Lower lobe of right lung (tissue), 2 donors: ENCODE measurements at places on chromosomes 1 and 21. TPM values are rescaled to one million over a fixed set of nuclear protein-coding genes. Genes with fewer than 3 reads are reported as not detected.

DNA sequence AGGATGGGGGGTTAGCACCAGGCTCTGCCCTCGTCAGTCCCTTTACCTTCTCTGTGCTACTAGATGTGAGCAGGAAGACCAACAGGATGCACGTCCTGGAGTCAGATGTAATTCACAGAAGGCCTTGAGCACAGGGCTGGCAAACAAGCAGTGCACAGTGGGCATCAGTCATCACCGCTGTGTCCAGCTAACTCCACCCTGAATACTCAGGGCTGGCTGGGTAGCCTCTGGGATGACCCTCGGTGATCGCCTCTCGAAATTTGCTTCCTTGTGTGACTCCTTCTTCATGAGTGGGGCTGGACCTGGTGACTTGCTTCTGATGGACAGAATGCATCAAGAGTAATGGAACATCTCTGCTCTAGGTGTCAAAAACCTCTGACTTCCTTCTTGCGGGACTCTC lies 92.2 kb upstream of the TMPRSS2 start:
- peaks cover 19% of the 10 kb centered on the region for H3K4me1 ChIP-seq
- no peak for DNase-seq
- no peaks in the 10 kb centered on the region for H3K27me3 ChIP-seq
- no peak overlapping the region for H3K4me3 ChIP-seq

- H3K4me1 ChIP-seq = peaks cover 100% of the 10 kb centered on the region
- peaks cover under 1% of the 10 kb centered on the region for H3K36me3 ChIP-seq
- H3K4me3 ChIP-seq = peak overlapping the region; percentile 46
- H3K27ac ChIP-seq = peak overlapping the region; percentile 99
Measured at GRCh38 chr1:156122519-156123355, 8.2 kb downstream of the LMNA start.

GRCh38 chr1:67103548-67103947 lies 31.2 kb downstream of the C1orf141 start:
- no peak for DNase-seq
- H3K27ac ChIP-seq = no peak overlapping the region
- H3K4me1 ChIP-seq = no peaks in the 10 kb centered on the region
- no peak overlapping the region for H3K4me3 ChIP-seq

GRCh38 chr1:183739741-183740271 lies 65.1 kb upstream of the RGL1 start:
- H3K4me1 ChIP-seq = peaks cover 11% of the 10 kb centered on the region
- no peak for DNase-seq
- no peak overlapping the region for H3K4me3 ChIP-seq
- H3K27me3 ChIP-seq = no peaks in the 10 kb centered on the region
- H3K27ac ChIP-seq = peak overlapping the region; percentile 37
- H3K36me3 ChIP-seq = no peaks in the 10 kb centered on the region

GRCh38 chr1:6858596-6858995 lies 73.3 kb downstream of the CAMTA1 start:
- H3K4me1 ChIP-seq = peaks cover 12% of the 10 kb centered on the region
- no peaks in the 10 kb centered on the region for H3K36me3 ChIP-seq
- H3K27me3 ChIP-seq = no peaks in the 10 kb centered on the region
- H3K4me3 ChIP-seq = no peak overlapping the region
- no peak for DNase-seq

- peak overlapping the region; percentile 27 for H3K4me3 ChIP-seq
- H3K36me3 ChIP-seq = no peaks in the 10 kb centered on the region
- H3K27ac ChIP-seq = peak overlapping the region; percentile 75
- peak; percentile 82 for DNase-seq
- no peaks in the 10 kb centered on the region for H3K27me3 ChIP-seq
Measured at GRCh38 chr1:201450721-201451291, 18.2 kb downstream of the PHLDA3 start.

- no peak overlapping the region for H3K4me3 ChIP-seq
- H3K27me3 ChIP-seq = peaks cover 5% of the 10 kb centered on the region
- H3K27ac ChIP-seq = no peak overlapping the region
Measured at GRCh38 chr1:209398313-209398991, 185.1 kb upstream of the CAMK1G start.

Gene SIK1
- total RNA-seq = 30.1 TPM

- H3K27ac ChIP-seq = no peak overlapping the region
- DNase-seq = no peak
- H3K4me3 ChIP-seq = peak overlapping the region; percentile 23
- peaks cover 21% of the 10 kb centered on the region for H3K27me3 ChIP-seq
- peaks cover 15% of the 10 kb centered on the region for H3K4me1 ChIP-seq
Measured at GRCh38 chr1:200888349-200888838, 6.3 kb upstream of the INAVA start.

DNA sequence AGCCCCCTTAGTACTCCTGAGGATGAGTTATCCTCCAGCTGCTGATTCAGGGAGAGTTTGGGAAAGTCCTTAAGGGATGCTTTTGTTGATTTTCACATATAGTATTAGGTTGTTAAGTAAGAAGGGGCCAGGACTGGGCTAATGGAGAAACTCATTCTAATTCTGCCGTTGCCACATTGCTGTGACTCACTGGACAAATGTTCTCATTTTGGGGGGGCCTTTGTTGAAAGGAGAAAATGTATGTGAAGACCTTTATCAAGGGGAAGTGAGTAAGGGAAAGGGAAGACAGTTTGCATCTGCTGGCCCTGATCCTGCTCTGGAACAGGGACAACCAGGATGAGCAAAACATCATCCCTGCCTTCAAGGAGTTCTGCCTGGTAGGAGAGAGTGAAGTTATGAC lies 123.2 kb upstream of the FGGY start:
- no peaks in the 10 kb centered on the region for H3K4me1 ChIP-seq
- H3K36me3 ChIP-seq = no peaks in the 10 kb centered on the region

- no peaks in the 10 kb centered on the region for H3K36me3 ChIP-seq
- H3K4me1 ChIP-seq = peaks cover 59% of the 10 kb centered on the region
- peak overlapping the region; percentile 18 for H3K27ac ChIP-seq
- no peak for DNase-seq
Measured at GRCh38 chr1:27598902-27599528, 4.9 kb downstream of the AHDC1 start.

GRCh38 chr1:107934578-107934977 lies 30.4 kb downstream of the VAV3 start:
- no peak for DNase-seq
- no peak overlapping the region for H3K27ac ChIP-seq
- no peak overlapping the region for H3K4me3 ChIP-seq
- H3K36me3 ChIP-seq = no peaks in the 10 kb centered on the region
- H3K4me1 ChIP-seq = peaks cover 32% of the 10 kb centered on the region

- peaks cover 100% of the 10 kb centered on the region for H3K27me3 ChIP-seq
- DNase-seq = no peak
- peaks cover 21% of the 10 kb centered on the region for H3K4me1 ChIP-seq
Measured at GRCh38 chr1:75132242-75132811, 1.9 kb upstream of the LHX8 start.

- H3K27me3 ChIP-seq = no peaks in the 10 kb centered on the region
- DNase-seq = no peak
- H3K4me3 ChIP-seq = no peak overlapping the region
- no peaks in the 10 kb centered on the region for H3K4me1 ChIP-seq
Measured at GRCh38 chr1:170964506-170964905, 29.2 kb downstream of the MROH9 start.

Gene ADORA1
- total RNA-seq = 4.1 TPM

DNA sequence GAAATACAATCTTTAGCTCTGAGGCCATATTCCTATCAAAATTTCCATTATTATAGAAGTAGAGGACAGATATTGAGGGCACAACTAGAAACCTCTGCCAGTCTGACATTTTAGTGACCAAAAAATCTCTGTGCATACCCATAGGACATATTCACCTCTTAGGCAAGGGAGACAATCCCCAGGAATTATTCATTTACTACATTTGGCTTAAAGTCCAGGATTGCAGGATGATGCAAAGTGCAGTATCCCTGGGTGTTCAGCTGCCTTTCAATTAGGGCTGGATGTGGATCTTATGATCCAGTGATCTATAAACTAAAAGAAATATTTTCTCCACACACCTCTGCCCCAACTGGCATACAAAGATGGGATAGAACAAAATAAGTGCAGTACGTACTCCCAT lies 50.9 kb downstream of the PTGS2 start:
- no peak overlapping the region for H3K27ac ChIP-seq
- no peak overlapping the region for H3K4me3 ChIP-seq
- peaks cover 11% of the 10 kb centered on the region for H3K4me1 ChIP-seq

DNA sequence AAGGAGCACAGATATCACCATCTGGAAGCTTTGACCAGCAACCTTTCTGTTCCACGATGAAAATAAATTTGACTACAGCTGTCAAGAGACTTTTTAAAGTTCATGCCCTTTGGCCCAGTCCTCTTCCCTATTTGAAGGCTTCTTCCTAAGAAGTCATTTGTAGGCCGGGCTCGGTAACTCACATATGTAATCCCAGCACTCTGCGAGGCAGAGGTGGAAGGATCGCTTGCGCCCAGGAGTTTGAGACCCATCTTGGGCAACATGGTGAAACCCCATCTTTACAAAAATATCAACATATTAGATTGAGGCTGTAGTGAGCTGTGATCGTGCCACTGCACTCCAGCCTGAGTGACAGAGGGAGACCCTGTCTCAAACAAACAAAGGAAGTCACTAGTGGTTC lies 58.3 kb upstream of the IFFO2 start:
- H3K4me3 ChIP-seq = no peak overlapping the region
- peaks cover 21% of the 10 kb centered on the region for H3K4me1 ChIP-seq
- DNase-seq = no peak
- no peaks in the 10 kb centered on the region for H3K36me3 ChIP-seq

GRCh38 chr1:22976461-22977243 lies 4.0 kb upstream of the LACTBL1 start:
- DNase-seq = peak; percentile 59
- no peak overlapping the region for H3K27ac ChIP-seq
- no peak overlapping the region for H3K4me3 ChIP-seq
- peaks cover 11% of the 10 kb centered on the region for H3K27me3 ChIP-seq

Gene APOBEC4
- 3.0 TPM for total RNA-seq

- H3K36me3 ChIP-seq = no peaks in the 10 kb centered on the region
- DNase-seq = peak; percentile 84
- peak overlapping the region; percentile 81 for H3K27ac ChIP-seq
- peak overlapping the region; percentile 32 for H3K4me3 ChIP-seq
- peaks cover 31% of the 10 kb centered on the region for H3K4me1 ChIP-seq
- H3K27me3 ChIP-seq = no peaks in the 10 kb centered on the region
Measured at GRCh38 chr1:23422241-23422877, 2.2 kb downstream of the TCEA3 start.

Gene ADAMTS1
- total RNA-seq = 59.3 TPM

Gene LRRC40
- 10.5 TPM for total RNA-seq

DNA sequence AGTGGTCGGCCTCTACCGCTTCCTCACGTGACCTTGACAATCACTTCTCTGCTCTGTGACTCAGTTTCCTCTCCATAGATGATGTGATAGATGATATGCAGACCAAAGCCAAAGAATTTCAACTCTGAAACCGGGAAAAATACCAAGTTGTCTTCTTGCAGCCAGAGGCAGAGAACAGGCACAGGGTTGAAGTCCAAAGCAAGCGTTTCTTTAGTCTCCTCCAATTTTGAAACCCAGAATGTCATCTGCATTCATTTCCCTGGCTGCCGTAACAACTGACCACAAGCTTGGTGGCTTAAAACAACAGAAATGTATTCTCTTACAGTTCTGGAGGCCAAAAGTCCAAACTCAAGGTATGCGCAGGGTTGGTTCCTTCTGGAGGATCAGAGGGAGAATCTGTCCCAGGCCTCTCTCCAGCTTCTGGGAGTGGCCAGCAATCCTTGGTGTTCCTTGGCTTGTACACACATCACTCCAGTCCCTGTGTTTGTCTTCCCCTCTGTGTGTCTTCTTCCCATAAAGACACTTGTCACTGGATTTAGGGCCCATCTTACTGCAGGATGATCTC lies 30.3 kb upstream of the H6PD start:
- no peak for DNase-seq
- peaks cover 60% of the 10 kb centered on the region for H3K27me3 ChIP-seq
- H3K36me3 ChIP-seq = no peaks in the 10 kb centered on the region
- no peak overlapping the region for H3K27ac ChIP-seq
- H3K4me1 ChIP-seq = peaks cover 16% of the 10 kb centered on the region
- no peak overlapping the region for H3K4me3 ChIP-seq

Gene CHI3L2
- total RNA-seq = 31.2 TPM

- H3K4me3 ChIP-seq = no peak overlapping the region
- no peaks in the 10 kb centered on the region for H3K4me1 ChIP-seq
- DNase-seq = no peak
- H3K36me3 ChIP-seq = no peaks in the 10 kb centered on the region
- H3K27me3 ChIP-seq = no peaks in the 10 kb centered on the region
Measured at GRCh38 chr21:17196623-17197022, 316.2 kb upstream of the CXADR start.

DNA sequence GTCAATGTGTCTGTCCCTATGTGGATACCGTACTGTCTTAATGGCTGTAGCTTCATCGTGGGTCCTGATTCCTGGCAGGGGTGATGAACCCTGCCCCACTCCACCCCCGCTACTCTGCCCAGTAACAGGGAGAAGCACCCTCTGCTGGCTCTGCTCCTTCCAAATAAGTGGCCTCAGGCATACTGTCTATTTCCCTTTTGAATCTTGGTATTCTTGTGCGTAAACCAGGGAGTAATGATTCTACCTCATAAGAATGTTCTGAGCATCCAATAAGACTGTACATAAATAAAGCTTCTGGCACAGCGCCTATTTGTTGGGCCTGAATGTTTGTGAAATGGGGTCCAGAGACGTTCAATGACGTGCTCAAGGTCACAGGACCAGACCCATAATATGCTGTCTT lies 35.2 kb upstream of the CTPS1 start:
- no peaks in the 10 kb centered on the region for H3K36me3 ChIP-seq
- H3K27ac ChIP-seq = peak overlapping the region; percentile 73
- peaks cover 15% of the 10 kb centered on the region for H3K4me1 ChIP-seq
- DNase-seq = no peak
